ENCODE measurements at places on chromosomes 5 and 9. TPM values are rescaled to one million over a fixed set of nuclear protein-coding genes. Genes with fewer than 3 reads are reported as not detected.
A peak's percentile ranks its signal among the peaks of the same experiment; 100 is the strongest.

TOR4A gene
- total RNA-seq: 16.6 TPM

LHX6 gene
- 3.4 TPM for total RNA-seq

IFNA13 gene
- total RNA-seq: not detected

ATOSB gene
- total RNA-seq: 12.9 TPM

ENTPD8 gene
- total RNA-seq: not detected

TRIM41 gene
- 20.7 TPM for total RNA-seq

TRMT10B gene
- total RNA-seq: 3.7 TPM

PDGFRB gene
- 47.0 TPM for total RNA-seq

DNA sequence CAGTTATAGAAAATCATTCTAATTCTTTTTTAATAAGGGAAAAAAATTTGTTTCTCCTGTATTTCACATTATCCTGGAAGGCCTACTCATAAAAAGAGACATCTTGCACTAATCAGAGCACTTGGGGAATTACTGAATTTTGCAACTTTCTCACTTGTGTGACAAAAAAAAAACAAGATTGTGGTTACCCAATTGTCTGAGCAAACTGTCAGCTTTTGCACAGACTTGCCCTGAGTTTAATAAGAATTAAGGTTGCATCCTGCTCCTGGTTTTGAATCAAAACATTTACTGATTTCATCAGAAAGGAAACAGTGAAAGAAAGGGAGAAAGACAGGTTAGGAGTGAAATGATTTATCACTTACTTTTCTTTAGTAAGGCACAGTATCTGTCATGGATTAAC lies 10.6 kb upstream of the SH3RF2 start:
- DNase-seq: no peak

GRCh38 chr9:36392489-36392888 lies 7.6 kb downstream of the RNF38 start:
- DNase-seq: no peak

DNA sequence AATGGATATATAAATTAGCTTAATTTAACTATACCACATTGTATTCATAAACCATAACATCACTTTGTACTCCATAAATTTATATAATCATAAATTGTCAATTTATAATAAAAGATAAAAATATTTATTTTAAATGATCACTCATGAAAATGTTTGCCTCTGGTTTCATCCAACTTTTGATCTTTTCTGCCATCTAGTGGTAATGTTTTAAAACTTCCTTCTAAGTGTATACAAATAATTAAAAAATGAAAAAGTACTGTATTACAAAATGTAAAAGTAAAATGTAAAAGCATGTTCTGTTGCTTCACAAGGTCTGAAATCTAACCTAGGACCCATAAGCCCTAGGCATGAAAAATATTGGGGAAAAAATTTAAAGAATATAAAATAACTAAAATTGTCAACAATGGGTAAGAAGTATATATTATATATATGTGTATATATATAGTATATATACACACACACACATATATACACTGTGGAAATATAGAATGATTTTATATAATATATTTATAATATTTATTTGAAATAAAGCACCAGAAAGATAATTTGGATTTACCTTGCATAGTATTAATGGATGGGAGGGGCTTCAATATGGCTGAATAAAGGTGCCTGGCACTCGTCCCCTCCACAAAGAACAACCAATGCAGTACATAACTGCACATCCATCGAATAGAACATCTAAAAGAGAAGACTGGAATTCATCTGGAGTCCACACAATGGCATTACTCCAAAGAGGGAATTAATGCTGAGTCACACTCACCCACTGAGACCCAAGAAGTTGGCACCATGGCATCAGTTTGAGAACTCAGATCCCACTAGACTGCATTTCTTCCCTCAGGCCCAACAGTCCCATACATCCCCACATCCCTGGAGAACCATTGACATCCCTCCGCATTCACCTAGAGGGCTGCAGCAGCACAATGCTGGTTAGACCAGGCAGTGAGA lies 32.5 kb downstream of the ANXA1 start:
- DNase-seq: no peak

- no peak for DNase-seq
These were observed 304.1 kb downstream of the TRPM3 start for GRCh38 chr9:70817311-70817710.

DNA sequence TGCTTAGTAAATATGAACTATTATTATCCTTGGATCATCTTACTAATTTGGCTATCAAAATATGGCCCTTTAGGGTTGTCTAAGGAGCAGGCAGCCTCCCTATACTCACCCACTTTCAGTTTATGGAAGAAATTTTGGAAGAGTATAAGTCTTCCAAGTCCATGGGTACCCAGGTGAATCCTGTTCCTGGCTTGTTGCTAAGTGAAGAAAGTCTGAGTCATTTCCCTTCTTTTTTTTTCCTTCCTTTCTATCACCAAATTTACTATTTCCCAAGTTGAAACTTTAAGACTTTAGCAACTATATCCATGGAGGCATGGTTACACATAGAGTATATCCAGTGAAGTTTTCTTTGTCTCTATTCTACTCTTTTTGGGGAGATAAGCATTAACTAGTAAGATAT lies 184.0 kb upstream of the ACTBL2 start:
- no peak for DNase-seq

- DNase-seq: no peak
These were observed 95.9 kb upstream of the GNAQ start for GRCh38 chr9:78127279-78128225.

DNA sequence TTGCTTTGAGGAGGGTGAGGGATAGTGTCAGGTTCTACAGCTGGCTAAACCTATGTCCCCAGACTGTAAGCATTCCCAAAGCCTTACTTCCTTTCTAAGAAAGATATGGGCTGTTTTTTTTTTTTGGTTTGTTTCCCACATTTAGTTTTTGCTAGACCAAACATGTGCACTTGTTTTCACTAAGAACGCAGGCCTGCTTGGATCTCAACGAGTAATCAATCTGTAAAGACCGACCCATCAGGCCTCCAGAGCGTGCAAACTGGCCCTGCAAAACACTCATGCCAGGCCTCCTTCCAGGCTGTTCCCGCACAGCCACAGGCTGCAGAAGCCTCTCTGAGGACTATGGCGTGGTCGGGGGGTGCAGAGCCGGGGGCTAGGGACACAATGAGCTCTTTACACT lies 304.8 kb upstream of the PANK3 start:
- DNase-seq: no peak

DNA sequence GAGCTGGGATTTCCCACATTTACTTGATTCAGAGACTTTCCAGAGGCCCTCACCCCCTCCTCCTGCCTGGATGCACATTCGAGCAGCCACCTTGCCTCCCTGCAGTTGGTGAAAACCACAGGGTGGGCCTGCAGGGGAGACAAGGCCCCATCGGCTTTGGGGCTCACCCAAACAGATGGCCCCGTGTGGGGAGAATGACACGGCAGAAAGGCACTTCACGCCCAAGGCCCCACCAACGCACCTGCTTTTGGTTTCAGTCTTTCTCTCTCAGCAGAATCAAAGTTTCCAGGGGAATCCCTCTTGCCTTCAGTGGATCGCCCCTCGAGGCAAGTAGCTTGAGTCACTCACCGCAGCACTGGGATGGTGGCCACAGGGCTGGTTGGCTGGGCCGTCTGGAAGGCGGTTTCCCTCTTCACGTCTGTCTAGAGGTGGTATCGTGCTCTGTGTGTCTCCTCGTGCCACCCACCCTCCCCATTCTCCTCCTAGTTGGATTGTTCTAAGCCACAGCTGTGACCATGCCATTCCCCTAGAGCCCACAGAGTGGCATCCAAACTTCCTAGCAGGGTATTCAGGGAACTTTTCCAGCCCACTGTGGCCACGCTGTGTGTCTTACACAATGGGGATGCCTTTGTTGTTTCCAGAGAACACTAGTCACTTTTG lies 31.8 kb downstream of the SEC61B start:
- no peak for DNase-seq

- no peak for DNase-seq
These were observed 10.6 kb upstream of the SLC2A6 start for GRCh38 chr9:133489253-133490190.

GRCh38 chr5:40986666-40987065 lies 77.4 kb downstream of the C7 start:
- no peak for DNase-seq

DNA sequence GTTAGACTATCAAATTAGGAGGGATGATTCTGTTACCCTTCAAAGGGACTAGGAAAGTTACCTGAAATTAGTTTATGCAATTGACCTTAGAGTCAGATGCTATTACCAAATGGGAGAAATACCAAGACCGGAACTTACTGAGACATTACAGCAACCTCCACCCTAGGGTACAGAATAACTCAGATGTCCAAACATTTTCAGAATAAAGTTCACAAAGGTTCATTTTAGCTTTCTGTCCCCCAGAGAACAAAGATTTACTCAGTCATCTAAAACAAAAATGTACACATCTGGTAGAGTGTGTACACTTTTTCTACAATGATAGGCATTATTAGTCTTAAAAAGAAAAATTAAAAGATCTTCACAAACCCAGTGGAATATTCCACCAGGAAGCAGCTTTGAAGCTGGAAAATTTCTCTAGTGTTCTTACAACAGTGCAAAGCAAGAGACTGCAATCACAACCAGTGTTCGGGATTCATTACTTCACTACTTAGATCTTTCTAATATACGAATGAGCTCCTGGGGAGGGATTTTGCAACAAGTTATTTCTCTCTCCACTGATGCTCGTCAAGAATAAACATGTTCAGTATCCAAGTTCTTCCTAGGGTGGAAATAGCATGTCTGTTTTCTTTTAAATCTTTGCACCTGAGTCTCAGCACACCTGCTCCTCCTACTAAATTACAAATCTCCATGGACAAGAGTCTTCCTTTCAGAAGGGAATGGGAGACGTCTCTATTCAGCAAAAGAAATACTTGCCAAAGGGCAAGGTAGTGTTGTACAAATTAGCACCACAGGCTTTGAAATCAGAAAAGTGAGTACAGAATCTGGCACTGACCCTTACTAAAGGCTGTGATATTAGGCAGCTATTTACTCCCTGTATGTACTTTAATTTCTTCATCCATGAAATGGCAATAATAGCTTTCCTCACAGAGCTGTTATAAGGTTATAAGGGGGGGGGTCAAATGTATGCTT lies 8.8 kb downstream of the ETF1 start:
- DNase-seq: no peak

DNA sequence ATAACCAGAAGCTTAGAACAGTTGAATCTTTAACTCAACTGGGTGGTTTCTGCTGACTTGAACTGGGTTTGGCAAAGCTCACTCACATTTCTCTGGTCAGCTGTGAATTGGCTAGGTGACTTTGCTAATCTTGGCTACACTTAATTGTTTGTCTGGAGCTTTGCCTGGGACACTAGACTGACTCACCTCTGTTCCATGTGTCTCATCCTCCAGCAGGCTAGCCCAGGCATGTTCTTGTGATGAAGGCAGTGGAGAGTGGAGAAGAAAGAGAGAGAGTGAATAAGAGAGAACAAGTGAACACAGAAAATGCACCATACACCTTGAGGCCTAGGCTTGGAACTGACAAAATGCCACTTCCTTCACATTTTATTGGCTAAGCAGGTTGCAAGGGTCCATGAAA lies 32.6 kb downstream of the SPATA31D1 start:
- no peak for DNase-seq

DNA sequence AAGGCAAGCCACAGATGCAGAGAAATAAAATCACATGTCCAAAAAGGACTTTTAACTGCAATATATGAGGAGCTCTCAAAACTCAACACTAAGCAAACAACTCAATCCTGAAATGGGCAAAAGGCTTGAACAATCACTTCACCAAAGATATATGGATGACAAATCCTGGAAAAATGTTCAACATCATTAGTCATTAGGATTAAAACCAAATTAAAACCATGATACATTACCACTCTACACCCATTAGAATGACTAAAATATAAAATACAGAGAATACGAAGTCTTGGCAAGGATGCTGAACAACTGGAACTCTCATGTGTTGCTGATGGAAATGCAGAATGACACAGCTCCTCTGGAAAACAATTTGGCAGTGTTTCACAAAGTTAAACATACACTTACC lies 277.4 kb downstream of the TLE1 start:
- DNase-seq: no peak

GRCh38 chr5:153818626-153819025 lies 220.1 kb downstream of the FAM114A2 start:
- DNase-seq: no peak

GRCh38 chr9:117672369-117672768 lies 31.8 kb upstream of the TLR4 start:
- no peak for DNase-seq

GRCh38 chr5:162497455-162497854 lies 429.9 kb downstream of the GABRG2 start:
- no peak for DNase-seq

DNA sequence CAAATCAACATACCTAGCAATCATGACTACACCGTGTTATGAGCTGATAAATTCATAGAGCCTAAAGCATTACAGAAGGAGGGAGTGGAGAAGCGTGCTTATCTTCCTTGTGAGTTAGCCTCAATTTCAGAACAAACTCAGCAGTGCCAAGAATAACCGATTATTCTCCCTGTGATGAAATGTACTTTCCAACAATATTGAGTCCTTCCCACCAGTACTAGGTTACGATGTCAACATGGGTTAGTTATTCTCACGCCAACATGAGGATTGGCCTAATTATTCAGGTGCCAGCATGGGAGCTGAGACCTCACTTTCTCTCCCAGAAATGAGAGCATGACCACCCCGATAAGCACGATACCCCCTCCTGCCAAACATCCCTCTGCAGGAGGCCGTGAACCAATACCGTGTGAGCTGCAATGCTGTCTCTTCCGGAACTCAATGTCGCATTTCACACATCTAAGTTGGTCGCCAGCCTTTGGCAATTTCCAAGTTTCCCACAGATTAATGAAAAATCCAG lies 193.7 kb downstream of the ENC1 start:
- peak; percentile 48 for DNase-seq

GRCh38 chr5:54021431-54022164 lies 288.8 kb downstream of the ARL15 start:
- DNase-seq: no peak

DNA sequence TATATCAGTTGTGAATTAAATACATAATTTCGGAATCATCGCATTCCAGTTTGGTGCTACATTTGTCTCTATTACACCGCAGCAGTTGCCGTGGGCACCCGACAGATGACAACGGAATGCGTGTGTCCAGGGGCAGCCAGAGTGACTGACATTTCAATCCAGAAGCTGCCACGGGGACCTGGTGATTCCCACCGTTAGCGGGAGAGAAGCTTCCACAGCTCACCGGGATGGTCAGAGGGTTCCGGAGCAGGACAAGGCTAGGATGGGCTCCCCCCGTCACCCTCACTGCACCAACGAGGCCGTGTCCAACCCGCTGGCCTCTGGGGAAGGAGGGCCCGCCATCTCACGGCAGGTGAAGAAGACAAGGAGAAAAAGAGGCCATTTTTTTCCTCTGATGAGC lies 86.8 kb downstream of the GTF3C4 start:
- DNase-seq: no peak

GRCh38 chr9:111193095-111193494 lies 136.9 kb downstream of the OR2K2 start:
- no peak for DNase-seq
